ENCODE measurements at places on chromosomes 4 and X.

- no peak for DNase-seq
Observed at GRCh38 chrX:74346088-74346487, 42.1 kb downstream of the ZCCHC13 start.

- DNase-seq, result no peak
Observed at GRCh38 chr4:87419578-87420249, 2.7 kb upstream of the NUDT9 start.

GRCh38 chrX:576904-577560 is 53.6 kb upstream of the SHOX start:
- no peak for DNase-seq

DNA sequence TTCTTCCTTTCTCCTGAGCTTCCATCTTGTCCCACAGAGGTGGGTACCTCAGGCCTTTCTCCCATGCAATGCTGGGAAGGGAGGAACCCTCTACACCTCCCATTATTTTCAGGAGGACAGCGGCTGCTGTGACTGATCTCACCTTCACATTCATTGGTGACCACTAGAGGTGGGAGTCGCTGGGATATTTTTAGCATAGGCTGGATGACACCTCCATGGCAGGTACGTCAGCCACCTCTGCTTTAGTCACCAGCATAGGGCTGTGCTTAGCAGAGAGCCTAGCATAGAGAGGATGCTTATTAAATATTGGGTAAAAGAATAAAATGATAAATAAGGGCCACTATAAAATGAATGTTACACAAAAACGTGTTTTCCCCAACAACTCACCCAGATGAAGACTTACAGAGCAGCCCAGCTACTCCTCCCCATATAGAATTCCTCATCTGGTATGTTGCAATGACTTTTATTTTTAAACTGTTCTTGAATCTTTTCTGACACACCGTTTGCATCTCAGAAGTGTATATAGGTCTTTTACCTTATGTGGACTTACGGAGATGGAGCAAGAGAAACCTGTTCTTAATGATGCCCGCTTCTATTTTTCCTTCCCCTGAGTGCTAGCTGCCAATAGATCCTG is 60.9 kb upstream of the SORBS2 start:
- DNase-seq, result no peak

GRCh38 chr4:145540235-145540634 is 58.6 kb downstream of the SMAD1 start:
- DNase-seq, result no peak

- no peak for DNase-seq
Observed at GRCh38 chr4:147732518-147733235, 789 bp downstream of the ARHGAP10 start.

- no peak for DNase-seq
Observed at GRCh38 chrX:102599951-102600579, 750 bp downstream of the ARMCX5 start.

All from T-helper 1 cell (primary cell).